ENCODE measurements at places on chromosomes 2 and 18.

- DNase-seq, result no peak
Observed at GRCh38 chr2:15714002-15714401, 122.3 kb downstream of the DDX1 start.

- no peak for DNase-seq
Observed at GRCh38 chr2:54597153-54597848, 126.2 kb upstream of the EML6 start.

- DNase-seq, result peak; percentile 48
Observed at GRCh38 chr2:55156326-55156725, 75.8 kb downstream of the CLHC1 start.

- no peak for DNase-seq
Observed at GRCh38 chr2:38565333-38565732, 37.4 kb downstream of the HNRNPLL start.

GRCh38 chr2:75523313-75524275 is 37.1 kb downstream of the EVA1A start:
- peak; percentile 78 for DNase-seq

DNA sequence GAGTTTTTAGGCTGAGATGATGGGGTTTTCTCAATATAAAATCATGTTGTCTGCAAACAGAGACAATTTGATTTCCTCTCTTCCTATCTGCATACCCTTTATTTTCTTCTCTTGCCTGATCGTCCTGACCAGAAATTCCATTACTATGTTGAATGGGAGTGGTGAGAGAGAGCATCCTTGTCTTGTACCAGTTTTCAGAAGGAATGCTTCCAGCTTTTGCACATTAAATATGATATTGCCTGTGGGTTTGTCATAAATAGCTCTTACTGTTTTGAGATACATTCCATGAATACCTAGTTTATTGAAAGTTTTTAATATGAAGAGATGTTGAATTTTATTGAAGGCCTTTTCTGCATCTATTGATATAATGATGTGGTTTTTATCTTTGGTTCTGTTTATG is 181.8 kb downstream of the GBX2 start:
- DNase-seq, result no peak

DNA sequence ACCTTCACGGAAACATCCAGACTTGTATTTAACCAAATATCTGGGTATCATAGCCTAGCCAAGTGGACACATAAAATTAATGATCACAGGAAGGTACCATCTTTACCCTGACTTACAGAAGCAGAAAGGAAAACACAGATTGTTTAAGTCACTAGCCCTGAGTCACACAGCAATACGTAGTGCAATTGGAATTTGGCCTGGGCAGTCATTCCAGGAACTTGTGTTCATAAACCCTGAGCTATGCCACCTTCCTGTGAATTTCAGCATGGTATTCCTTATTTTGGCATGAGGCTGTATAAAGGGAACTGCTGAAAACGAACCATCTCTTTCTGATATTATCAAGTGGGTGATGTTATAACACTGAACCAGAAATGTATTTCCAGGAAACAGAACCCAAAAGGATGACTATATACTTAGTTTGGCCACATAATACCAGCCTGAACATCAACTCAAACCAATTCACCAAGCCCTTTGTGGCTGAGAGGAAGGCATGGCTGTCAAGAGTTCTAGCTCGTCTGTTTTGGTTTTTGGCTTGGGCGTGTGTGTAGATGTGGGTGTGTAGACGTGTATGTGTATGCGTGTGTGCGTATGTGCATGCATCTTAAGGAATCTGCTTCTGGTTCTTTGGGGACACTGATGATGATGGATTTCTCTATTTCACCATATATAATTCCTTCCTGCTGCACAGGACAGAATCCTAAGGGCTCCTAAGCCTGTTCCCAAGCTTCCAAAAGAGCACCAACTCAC is 533.4 kb upstream of the ID2 start:
- DNase-seq, result peak; percentile 91

- no peak for DNase-seq
Observed at GRCh38 chr18:6273423-6273822, 141.3 kb downstream of the L3MBTL4 start.

- DNase-seq, result no peak
Observed at GRCh38 chr2:127482031-127482430, 44.3 kb downstream of the IWS1 start.

GRCh38 chr18:498931-499775 is 1.3 kb downstream of the COLEC12 start:
- peak; percentile 80 for DNase-seq

- no peak for DNase-seq
Observed at GRCh38 chr2:181787310-181788048, 104.1 kb upstream of the ITPRID2 start.

DNA sequence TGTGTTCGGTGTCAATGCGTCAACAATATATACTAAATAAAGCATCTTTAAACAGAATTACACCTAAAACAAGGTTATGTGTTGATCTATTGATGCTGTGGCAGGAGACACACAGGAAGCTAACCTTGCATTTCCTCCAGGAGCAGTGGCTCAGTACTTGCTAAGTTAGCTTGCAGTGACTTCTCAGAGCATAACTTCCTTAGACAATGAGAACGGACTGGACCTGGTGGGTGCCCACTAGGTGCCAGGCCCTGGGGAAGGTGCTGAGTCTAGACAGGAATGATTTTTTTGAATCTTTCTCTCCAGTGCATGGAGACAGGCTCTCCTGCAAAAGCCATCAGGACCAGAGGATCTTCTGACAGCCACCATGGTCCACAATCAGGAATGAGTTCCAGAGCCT is 73.8 kb upstream of the MGAT4A start:
- DNase-seq, result no peak

GRCh38 chr18:62085756-62086155 is 101.1 kb downstream of the PIGN start:
- peak; percentile 0 for DNase-seq

DNA sequence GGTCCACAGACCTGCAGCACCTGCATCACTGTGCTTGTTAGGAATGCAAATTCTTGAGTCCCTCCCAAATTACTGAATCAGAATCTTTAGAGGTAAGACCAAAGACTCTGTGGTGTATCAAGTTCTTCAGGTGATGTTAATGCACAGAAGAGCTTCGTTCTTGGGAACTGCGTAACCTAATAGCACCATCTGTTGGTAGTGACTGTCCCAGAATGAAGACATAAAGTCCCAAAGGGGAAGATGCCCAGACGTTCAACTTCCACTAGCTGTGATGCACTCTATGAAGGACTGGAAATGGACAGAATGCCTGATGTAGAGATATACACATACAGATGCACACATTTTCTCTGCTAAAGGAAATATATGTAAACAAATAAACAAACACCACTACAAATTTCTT is 576.0 kb downstream of the LRP1B start:
- peak; percentile 32 for DNase-seq

DNA sequence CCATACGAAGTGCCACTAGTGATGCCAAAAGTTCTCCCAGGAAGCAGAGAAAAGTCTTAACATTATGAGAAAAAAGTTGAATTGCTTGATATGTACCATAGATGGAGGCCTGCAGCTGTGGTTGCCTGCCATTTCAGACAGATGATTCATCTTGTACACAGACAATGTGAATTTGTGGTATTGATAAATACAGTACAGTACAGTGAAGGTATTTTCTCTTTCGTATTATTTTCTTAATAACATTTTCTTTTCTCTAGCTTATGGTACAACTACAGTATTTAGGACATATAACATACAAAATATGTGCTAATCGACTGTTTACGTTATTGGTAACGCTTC is 33.6 kb upstream of the VWC2L start:
- no peak for DNase-seq

DNA sequence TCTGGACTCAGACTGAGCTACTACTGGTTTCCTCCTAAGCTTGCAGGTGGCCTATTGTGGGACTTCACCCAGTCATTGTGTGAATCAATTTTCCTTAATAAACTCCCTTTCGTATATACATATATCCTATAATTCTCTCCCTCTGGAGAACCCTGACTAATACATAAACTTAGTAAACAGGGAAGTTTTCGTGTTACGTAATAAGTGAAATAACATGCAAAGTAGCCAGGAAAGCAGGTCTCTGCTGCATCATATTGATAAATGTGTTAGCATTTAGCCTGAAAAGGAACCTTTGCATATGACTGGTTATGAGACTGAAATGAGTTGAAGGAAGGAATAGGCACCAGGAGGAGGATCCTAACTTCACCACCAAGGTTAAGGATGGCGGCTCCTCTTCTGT is 527.2 kb upstream of the FAM98A start:
- DNase-seq, result no peak

- DNase-seq, result no peak
Observed at GRCh38 chr18:62637807-62638687, 77.3 kb upstream of the PHLPP1 start.

- DNase-seq, result no peak
Observed at GRCh38 chr2:66264354-66264753, 170.6 kb upstream of the MEIS1 start.

GRCh38 chr2:1769703-1770422 is 25.5 kb upstream of the PXDN start:
- peak; percentile 61 for DNase-seq

DNA sequence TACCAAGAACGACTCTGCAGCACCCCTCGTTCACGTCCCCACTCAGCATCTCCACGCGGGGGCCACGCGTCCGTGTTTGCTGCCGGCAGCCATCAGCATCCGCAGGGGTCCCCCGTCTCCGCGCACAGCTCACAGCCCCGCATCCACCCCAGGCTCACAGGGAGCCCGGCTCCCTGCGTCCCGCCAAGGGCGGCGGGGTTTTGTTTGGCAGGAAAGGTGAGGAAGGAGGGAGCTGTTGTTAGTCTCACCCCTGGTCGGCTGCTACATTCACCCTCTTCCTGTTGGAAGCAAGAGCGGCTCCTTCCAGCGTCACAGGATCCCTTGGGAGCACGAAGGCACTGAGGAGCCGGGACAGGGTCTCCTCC is 131.0 kb upstream of the CTDP1 start:
- DNase-seq, result no peak

- peak; percentile 95 for DNase-seq
Observed at GRCh38 chr18:8615397-8616027, 6.3 kb downstream of the RAB12 start.

DNA sequence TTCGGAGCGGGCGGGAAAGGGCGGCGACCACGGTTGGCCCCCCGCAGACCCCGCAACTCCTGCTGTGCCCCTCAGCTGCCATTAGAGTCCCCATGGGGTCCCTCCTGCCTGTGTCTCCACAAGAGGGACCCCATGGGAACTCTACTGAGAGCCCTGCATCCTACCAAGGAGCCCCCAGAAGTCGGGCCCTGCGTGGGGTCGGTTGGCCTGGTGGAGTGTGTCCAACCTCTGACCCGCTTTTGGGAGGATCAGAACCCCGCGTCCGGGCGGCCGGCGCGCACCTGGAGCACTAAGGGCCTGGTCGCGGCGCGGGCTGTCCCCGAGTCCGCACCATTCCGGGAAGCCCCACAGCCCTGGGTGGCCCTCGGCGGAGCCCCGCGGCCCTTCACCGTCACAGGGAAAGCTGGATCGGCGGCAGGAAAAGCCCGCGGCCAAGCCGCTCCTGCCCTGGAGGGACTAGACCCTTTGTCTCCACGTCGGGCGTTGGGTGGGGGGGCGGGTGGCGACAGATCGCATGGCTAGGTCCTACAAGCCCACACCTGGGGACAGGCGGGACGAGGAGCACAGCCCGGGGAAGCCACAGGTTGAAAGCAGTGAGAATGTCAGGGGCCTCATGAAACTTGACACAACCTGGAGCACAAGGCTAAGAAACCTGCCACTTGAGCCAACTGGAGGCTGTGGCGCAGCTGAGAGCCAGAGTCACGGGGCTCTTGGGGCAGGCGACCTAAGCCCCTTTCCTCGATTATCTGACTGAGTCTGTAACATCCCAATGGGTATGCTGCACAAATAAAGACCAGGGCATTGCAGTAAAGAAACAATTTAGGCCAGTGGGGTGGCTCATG is 11.2 kb upstream of the CXXC1 start:
- no peak for DNase-seq

GRCh38 chr2:109064660-109065390 is 64.2 kb upstream of the SH3RF3 start:
- DNase-seq, result no peak

DNA sequence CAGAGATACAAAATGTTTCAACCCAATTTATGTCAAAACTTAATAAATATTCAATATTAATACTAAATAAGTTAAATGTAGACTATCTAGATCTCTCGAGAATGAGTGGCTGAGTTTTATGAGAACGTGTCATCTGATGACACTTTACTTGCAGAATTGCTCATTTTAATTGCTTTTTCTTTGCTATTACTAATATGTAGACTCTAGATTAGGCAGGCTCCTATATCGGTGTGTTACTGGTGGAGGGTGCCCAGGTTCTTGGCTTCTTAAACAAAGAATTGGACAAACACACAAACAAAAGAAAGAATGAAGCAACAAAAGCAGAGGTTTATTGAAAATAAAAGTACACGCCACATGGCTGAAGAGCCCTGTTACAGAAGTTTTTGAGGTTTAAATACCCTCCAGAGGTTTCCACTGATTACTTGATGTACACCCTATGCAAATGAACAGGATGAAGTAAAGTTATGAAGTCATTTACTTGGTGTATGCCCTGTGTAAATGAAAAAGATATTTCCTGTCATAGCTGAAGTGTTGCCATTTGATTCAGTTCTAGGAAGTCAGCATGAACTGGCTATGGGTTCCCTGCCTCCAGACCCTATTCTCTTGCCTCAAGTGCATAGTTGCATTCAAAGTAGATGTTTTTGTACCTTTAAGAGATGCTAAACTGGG is 122.9 kb upstream of the ITGA4 start:
- DNase-seq, result no peak

- no peak for DNase-seq
Observed at GRCh38 chr2:161147856-161148255, 12.4 kb upstream of the TANK start.

GRCh38 chr2:150486539-150487484 is 655 bp downstream of the RND3 start:
- DNase-seq, result peak; percentile 56

DNA sequence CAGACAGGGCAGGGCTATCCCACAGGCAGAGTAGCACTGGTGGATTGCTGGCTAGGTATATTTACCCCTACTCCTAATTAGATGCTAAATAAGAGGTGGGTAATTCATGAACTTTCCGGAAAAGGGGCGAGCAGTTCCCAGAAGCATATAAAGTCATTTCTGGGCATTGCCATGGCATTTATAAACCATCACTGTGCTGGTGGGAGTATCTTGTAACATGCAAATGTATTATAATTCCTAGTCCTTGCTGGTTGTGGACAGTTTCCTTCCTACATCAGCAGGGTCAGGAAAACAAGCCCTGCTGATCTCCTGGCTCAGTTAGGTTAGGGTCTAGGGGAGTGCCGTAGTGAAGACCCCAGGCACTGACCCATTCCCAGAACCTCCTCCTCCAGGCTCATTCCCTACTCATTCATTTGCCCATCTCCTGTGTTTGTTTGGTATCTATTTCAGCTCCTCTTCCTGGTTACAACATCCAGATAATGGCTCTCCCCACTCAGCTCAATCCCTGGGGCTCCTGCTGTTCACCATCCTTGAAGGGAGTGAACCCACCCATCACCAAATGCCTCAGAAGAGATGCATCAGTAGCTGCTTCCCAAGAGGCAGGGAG is 282.7 kb downstream of the SRBD1 start:
- no peak for DNase-seq

DNA sequence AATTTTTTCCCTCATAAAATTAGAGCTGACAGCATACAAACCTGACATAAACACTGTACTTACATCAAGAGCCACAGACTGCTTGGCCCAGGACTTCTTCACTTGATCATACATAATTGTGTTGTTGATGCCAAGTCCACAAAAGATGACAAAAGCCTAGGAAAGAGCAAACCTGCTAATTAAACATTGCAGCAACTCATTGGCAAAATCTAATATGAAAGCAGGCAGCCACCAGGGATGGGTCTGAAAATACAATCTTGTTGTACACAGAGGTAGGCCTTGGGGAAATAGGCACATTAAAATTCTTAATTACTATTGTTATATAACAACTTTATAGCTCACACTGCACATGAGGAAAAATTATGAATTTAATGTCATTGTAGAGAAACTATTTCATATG is 255.8 kb downstream of the PDE11A start:
- no peak for DNase-seq
